ENCODE measurements at places on chromosomes 7 and 10.
A peak's percentile ranks its signal among the peaks of the same experiment; 100 is the strongest.

- no peak for DNase-seq
These were observed 25.4 kb downstream of the INSIG1 start for GRCh38 chr7:155323001-155323638.

DNA sequence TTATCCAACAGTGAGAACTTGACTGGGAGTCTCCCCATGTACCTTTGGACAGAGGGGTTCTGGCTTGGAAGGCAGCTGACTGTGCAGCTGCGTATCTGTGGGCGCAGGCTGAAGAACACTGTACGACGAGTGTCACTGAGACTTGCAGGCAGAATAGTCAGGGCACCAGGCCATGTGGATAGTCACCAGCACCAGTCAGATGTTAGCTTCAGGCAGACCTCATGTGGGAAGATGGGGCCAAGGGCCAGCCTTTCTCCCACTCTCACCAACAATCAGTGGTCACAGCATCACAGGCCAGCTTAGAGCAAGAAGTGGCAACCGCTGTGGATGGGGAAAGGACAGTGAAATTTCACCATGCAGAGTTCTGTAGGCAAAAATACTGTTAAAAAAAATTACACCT lies 43.4 kb upstream of the GJD4 start:
- no peak for DNase-seq

GRCh38 chr10:63862860-63863259 lies 341.7 kb downstream of the REEP3 start:
- DNase-seq: no peak

DNA sequence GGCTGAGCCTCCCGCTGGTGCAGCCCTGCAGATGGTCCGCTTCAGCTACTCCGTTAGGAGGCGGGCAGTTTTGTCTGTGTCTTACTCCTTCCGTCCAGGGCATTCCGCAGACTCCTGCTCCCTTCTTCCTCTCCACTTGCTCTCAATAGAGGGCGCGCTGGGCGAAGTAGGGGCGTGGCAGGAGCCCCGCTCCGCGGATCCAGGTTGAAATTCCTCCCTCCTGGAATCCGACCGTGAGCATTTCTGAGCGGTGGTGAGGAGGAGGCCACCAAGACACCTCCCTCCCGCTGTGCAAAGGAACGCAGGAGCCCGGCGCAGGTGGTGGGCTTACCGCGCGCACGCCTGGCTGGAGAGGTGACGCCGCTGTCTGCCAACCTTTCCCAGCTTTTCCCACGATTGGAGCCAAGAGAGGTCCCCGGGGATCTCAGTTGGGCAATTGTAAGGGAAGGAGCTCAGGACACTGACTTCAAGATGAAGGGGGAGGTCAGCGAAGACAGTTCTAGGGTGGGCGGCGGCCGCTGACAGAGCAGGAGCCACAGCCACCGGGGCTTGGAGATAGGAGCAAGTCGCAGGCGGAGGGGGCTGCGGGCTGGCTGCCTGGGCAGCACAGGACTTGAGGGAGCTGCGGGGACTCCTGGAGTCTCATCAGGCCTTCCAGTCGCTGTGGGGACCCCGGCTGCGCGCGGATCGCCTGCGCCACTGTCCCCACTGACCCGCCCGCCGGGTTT lies 1011.3 kb downstream of the XPNPEP1 start:
- DNase-seq: peak; percentile 74

GRCh38 chr10:29895456-29895855 lies 163.9 kb downstream of the JCAD start:
- peak; percentile 97 for DNase-seq

- DNase-seq: peak; percentile 30
These were observed 19.0 kb downstream of the NAPEPLD start for GRCh38 chr7:103129702-103130549.

GRCh38 chr7:5278766-5279165 lies 4.0 kb upstream of the SLC29A4 start:
- DNase-seq: peak; percentile 54

- DNase-seq: no peak
These were observed 193.4 kb upstream of the CXCL12 start for GRCh38 chr10:44578271-44578670.
